Bone marrow (tissue), 2 donors: ENCODE measurements at places on chromosomes 2 and 18.

- peak; percentile 36 for DNase-seq
These were observed 184.1 kb upstream of the FN1 start for GRCh38 chr2:215619989-215620388.

- no peak for DNase-seq
These were observed 84.7 kb upstream of the NEDD4L start for GRCh38 chr18:57959278-57959677.

- peak; percentile 52 for DNase-seq
These were observed 16.4 kb upstream of the HNMT start for GRCh38 chr2:137947728-137948336.

- no peak for DNase-seq
These were observed 39.4 kb upstream of the ITGB6 start for GRCh38 chr2:160239436-160239835.
